ENCODE measurements at places on chromosomes 5 and 9.
A peak's percentile ranks its signal among the peaks of the same experiment; 100 is the strongest.

- DNase-seq = no peak
These were observed 1865.3 kb upstream of the CDH9 start for GRCh38 chr5:28903643-28904042.

DNA sequence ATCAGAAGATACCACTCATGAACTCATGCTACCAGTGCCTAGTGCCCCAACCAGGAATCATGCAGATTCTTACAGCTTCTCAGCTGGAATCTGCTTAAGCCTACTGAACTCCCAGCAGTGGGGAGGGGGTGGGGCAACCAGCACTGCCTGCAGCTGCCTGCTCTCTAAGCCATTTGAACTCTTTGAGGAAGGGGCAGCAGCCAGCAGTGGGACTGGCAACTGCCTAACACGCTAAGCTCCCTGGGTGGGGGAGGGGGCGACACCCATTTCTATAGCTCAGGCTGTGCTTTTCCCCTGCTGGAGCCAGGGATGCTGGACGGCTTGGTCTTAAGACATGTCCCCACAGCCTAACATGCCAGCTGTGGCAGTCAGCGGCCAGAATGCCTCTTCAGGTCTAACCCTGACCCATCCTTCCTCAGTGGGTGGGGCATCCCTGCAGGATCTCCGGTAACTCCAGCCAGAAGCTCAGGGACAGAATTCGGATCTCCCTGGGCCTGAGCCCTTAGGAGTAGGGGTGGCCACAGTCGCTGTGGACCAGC lies 889.7 kb downstream of the CDH9 start:
- no peak for DNase-seq

DNA sequence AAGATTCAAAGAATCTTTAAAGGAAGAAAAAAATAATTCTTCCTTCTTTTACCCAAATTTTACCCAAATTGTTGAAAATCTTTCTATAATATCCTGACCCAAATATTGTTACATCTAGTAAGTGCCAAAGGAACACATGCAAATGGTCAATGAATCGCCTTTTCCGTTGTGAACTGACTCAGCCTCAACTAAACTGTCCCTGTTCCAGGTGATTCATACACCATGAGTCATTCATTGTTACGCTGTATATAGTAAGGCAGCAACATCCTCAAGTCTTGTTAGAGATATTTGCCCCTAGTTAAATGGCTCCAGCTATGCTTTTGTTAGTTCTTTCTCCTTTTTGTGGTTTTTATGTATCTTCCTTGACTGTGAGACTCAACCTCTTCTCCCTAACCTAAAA lies 9.7 kb downstream of the PTGER4 start:
- DNase-seq = peak; percentile 49

GRCh38 chr9:101468116-101468515 lies 32.5 kb upstream of the ALDOB start:
- DNase-seq = no peak

DNA sequence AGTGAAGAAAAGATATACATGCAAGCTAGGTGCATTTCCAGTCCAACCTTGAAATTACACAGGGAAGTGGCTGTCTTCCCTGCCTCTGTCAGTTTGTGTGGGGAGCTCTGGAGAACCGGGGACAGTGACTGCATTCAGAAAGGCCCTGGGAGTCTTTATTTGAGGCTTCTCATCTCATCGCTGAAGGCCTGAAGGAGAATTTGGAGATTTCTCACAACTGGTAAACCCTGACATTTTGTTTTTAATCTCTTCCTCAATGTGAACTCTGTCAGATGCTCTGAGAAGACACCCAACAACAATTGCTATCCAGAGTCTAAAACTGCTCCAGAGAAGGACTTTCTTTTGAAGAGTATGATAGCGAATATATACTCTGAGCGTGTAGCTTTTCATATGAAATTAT lies 33.0 kb downstream of the MACIR start:
- DNase-seq = no peak

- DNase-seq = no peak
These were observed 55.7 kb downstream of the LIFR start for GRCh38 chr5:38500573-38501260.

DNA sequence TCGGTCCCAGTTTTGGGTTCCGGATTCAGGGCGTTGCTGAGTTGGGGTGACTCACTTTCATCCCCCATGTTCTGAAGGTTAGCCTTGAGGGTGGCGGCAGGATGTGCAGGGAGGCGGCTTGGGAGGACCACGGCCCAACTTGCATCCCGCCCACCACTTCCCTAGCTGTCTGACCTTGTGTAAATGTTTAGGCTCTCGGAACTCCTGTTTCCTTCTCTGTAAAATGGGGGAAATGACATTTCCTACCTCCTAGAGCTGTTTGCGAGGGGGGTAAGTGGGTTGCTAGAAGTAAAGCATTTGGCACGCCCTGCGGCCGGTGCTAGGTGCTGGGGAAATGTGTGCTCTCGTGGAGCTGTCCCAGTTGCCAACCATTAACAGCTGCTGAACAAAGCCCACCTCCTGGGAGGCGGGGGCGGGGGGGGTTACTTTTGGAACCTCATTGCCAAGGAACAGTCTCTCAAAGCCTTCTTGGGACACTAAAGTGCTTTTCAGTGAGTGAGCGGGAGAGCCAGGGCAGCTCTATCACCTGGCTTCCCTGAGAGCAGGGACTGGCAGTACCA lies 27.5 kb downstream of the PTGES2 start:
- DNase-seq = no peak

DNA sequence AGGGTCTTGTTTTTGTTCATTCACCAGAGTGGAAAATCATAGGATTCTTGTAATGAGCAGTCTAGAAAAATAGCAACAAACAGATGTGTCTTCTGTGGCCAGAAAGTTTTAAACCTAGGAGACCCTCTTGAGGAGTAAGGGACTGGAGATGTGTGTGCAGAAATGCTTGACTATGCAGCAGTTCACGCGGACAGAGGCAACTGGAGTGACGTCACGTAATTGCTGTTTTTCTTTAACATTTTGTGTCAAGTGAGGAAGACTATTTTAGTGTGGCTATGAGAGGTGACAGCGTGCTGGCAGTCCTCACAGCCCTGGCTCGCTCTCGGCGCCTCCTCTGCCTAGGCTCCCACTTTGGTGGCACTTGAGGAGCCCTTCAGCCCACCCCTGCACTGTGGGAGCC lies 163.1 kb upstream of the PTCH1 start:
- no peak for DNase-seq

DNA sequence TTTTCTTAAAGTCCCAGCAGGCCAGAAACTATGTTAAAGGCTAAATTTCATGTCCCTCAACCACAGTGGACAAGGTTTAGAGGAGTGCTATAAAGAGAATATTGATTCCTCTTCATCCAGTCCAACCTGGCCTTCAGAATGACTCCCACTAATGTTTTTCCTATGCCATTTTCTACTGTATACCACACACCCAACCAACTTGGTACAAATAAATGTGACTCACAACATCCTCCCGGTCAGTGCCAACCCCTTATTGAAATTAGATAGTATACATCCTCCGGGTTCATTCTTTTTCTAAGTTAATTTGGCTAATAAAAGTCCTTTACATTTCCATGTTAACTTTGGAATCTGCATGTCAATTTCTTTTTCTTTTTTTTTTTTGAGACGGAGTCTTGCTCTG lies 215.1 kb downstream of the TSSK1B start:
- no peak for DNase-seq

DNA sequence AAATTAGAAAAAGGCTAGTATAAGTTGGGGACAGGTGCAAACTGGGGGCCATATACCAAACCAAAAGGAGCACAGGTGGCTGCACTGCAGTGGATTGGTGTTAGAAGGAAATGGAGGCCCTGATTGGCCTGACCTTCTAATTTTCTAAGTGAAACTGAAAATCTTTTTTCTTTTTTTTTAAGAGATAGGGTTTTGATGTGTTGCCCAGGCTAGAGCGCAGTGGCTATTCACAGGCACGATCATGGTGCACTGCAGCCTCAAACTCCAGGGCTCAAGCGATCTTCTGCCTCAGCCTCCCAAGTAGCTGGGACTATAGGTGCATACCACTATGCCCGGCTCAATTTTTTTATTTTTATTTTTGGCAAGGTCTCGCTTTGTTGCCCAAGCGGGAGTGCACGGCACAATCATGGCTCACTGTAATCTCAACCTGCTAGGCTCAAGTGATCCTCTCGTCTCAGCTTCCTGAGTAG lies 9.8 kb upstream of the CCDC69 start:
- DNase-seq = no peak

GRCh38 chr9:132062806-132063205 lies 16.9 kb downstream of the MED27 start:
- no peak for DNase-seq

- DNase-seq = no peak
These were observed 1.6 kb downstream of the ACSL6 start for GRCh38 chr5:132009706-132010405.

- no peak for DNase-seq
These were observed 30.1 kb upstream of the PDE8B start for GRCh38 chr5:77180167-77181081.

- no peak for DNase-seq
These were observed 1.2 kb upstream of the PCDHGA5 start for GRCh38 chr5:141362719-141363118.

DNA sequence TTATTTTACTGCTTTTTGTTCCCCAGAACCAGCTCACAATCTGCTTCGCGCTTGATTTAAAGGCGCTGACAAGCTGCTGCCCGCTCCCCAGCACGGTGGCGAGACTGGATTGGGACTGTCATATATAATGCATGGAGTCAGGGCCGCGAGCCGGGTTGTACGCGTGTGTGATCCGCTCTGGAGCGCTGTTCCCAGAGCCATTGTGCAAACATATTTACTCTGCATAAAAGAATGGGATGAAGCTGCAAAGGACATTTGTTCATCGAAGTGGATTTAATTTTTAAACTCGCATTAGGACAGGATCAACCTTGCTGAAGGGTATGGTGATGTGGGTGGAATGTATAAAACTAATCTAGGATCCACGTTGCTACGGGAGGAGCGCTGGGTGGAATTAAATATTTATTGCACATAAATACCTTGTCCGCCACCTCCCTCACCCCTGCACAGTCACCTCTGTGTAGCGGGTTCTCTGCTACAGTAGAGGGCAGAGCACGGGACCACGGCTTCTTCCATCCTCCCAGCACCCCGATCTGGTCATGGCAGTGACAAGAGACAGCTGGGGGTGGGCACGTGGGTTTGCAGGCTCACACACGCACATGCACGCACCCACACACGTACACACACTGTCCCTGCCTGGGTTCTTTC lies 18.1 kb upstream of the FCN1 start:
- no peak for DNase-seq

- DNase-seq = no peak
These were observed 76.3 kb downstream of the MED10 start for GRCh38 chr5:6302075-6302474.

DNA sequence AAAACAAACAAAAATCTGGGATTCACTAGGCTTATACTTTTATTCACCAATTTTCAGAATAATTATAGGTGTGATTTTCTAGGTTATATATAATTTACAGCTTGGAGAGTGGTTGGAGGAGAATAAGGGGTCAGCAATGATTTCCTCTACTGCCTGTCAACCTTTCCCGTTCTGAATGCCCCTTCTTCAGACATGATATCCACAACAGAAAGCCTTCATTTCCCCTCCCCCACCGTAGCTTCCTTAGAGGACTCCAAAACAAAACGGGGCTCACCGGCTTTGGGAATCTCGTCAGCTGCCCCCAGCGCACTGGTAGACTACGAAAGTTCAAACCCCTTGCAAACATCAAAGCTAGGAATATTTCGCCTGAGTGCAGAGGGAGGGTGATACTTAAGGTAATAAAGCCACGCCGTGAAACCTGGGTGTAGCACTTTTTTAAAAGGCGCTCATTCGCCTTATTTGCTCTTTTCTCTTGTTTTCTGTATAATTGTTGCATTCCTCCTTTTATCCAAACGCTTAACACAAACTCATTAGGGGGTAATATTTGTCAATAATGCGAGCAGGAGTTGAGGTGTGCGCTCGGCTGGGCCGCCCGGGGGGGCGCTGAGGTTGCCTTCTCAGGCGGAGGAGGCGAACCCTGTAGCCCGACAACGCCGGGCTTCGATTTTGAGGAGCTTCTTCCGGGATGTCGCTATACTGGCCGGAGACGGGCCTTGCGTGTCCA lies 2.4 kb downstream of the OTP start:
- no peak for DNase-seq

All from CD4-positive, alpha-beta T cell treated with Interleukin-10 for 1 hour (primary cell).